Fibroblast of villous mesenchyme (primary cell): ENCODE measurements at places on chromosomes 5 and 9. TPM values are rescaled to one million over a fixed set of nuclear protein-coding genes. Genes with fewer than 3 reads are reported as not detected.

The ERBIN gene
- 132 and 233 TPM in 2 replicates for total RNA-seq

The SPEF2 gene
- 3.5 and 4.3 TPM in 2 replicates for total RNA-seq

The ISL1 gene
- not detected in 2 replicates for total RNA-seq

The KIF4B gene
- under 0.01 TPM in 1 of 2 replicates, not detected in the other for total RNA-seq

The PRRT1B gene
- not detected in 2 replicates for total RNA-seq

The ADAMTS19 gene
- total RNA-seq = 8.7 and 9.5 TPM in 2 replicates
